Activated T-cell treated with anti-CD3 and anti-CD28 coated beads, Interleukin-2, amount 50 U/mL, for 1 hour (primary cell): ENCODE measurements at places on chromosomes 7 and 10.

DNA sequence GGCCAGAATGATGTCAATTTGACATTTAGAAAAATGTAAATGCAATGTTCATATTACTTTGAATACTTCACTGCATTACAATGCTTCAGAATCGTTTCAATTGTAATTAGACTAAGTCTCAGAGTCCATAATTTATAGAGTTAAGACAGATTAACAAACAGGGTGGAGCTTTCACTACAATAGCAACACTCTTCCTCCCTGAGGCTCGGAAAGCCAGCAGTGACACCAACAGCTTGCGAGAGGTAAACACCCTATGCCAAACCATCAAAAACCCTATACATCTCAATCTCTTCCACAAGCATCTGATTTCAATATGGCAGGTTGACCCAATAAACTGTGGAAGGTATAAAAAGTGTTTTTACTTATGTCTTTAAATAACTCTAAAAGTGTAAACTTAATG lies 72.2 kb downstream of the DOCK4 start:
- no peak for DNase-seq

DNA sequence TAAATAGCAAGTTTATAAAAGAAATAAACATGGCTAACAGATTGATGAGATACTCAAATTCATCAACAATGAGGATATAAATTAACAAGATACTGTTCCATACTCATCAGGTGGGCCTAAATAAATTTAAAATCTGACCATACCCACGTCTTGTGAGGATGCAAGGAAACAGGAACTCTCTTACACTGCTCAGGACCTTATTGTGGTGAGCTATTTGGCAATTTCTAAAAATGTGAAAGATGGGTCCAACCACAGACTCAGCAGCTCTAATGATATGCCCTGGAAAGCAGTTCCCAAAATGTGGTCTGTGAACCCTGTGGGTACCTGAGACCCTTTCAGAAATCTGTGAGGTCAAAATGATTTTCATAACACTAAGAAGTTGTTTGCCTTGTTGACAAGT lies 21.5 kb downstream of the RPP38 start:
- DNase-seq: no peak

- no peak for DNase-seq
Observed at GRCh38 chr10:88042160-88043100, 179.0 kb downstream of the PTEN start.

DNA sequence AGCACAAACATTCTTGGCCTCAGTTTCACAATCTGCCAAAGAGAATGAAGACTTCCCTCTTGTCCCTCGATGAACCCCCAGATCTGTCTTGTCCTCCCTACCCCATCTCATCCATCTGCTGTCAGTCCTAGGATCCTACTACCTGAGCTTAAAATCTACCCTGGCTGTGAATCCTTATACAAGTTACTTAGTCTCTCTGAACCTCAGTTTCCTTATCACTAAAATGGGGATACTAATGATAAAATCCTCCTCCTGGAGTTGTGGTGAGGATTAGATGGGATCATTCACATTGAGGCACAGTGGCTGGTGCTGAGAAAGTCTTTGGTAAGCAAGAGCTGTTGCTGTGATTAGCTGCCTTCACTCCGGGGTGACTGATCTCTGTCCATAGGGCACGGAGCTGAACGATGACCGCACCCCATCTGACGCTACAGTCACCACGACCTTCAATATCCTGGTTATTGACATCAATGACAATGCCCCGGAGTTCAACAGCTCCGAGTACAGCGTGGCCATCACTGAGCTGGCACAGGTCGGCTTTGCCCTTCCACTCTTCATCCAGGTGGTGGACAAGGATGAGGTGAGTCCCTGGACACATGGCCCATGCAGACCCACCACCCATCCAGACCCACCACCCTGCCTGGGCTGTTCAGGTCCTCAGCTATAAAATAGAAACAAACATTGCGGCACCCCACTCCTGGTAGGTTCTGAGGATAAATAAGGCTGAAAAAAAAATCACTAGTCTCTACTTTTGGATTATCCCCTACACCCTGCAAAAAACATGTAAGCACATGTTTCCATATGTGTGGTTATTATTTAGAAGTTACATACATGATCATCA lies 102.5 kb downstream of the C10orf105 start:
- DNase-seq: no peak

GRCh38 chr7:144884896-144885295 lies 49.0 kb upstream of the TPK1 start:
- DNase-seq: no peak
